ENCODE measurements at places on chromosomes 1 and 21. TPM values are rescaled to one million over a fixed set of nuclear protein-coding genes. Genes with fewer than 3 reads are reported as not detected.

The OXCT2 gene
- not detected for total RNA-seq

The SH2D5 gene
- total RNA-seq = not detected

The OR2T11 gene
- not detected for total RNA-seq

The GBP1 gene
- 74.2 TPM for total RNA-seq

The PEX19 gene
- total RNA-seq = 60.6 TPM
